ENCODE measurements at places on chromosomes 6 and 20.

GRCh38 chr6:12241493-12242175 is 48.5 kb upstream of the EDN1 start:
- DNase-seq = no peak

GRCh38 chr20:36528875-36529417 is 12.4 kb upstream of the MYL9 start:
- no peak for DNase-seq

- no peak for DNase-seq
Measured at GRCh38 chr6:19719691-19720128, 117.5 kb upstream of the ID4 start.

GRCh38 chr6:23073821-23074220 is 504.5 kb downstream of the HDGFL1 start:
- no peak for DNase-seq

DNA sequence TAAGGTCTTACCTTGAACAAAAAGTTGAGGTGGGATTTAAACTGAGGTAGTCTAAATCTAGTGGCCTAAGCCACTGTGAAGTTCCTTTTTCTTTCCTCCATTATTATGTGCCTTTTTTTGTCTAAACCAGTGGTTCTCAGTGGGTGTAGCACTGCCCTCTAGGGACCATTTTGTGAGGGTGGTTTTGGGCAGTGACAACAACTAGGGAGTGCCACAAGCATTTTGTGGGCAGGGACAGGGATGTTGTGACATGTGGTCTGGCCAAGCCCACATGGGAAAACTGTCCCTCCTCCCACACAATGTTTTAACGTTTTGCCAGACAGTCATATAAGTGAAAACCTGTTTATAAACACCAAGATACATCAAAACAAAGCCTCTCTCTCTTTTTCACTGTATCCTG is 899.4 kb upstream of the FLRT3 start:
- no peak for DNase-seq

DNA sequence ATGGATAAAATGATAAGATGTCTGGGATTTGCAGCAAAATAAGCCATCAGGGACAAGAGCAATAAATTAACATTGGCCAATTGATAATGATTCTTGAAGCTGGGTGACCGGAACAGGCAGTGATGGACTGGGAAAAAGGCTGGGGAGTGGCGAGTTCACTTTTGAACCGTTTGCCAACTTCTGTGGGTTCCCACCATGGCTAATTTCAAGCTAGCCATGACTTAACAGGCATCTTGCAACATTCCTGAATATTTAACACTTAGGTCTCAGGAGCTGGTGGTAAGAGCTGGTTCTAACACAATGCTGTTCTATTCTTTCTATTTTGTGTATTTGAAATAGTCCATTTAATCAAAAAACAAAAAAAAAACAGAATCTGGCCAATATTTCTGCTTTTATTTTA is 37.6 kb upstream of the CD83 start:
- no peak for DNase-seq

- no peak for DNase-seq
Measured at GRCh38 chr20:18676396-18676795, 88.5 kb downstream of the DTD1 start.

DNA sequence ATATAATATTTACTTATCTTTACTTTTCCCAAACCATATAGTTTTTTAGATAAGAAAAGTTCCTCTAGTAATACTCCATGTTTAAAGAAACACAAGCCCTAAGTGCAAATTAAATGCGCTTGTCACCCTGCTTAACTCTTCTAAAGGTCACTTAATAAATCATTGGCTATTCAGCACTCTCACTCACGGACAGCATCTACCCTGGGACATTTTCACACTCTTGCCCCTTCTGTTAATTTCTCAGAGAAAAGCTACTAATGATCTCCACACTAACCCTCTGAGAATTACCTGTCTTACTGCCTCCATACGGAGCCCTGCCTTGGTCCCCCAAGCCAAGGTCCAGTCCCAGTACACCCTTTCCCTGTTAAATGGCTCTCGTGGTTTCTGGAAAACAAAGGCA is 102.2 kb downstream of the NRN1 start:
- DNase-seq = no peak

DNA sequence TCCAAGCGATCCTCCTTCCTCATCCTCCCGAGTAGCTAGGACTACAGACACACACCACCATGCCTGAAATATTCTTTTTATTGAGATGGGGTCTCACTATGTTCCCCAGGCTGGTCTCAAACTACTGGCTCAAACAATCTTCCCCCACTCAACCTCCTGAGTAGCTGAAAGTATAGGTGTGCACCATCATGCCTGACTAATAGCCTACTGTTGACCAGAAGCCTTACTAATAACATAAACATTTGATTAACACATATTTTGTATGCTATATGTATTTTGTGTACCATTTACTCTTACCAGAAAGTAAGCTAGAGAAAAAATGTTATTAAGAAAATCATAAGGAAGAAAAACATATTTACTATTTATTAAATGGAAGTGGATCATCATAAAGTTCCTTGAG is 11.9 kb upstream of the WFDC10A start:
- DNase-seq = no peak

- DNase-seq = no peak
Measured at GRCh38 chr6:135266675-135267074, 85.6 kb downstream of the MYB start.

- no peak for DNase-seq
Measured at GRCh38 chr6:155408231-155408630, 47.4 kb downstream of the NOX3 start.

GRCh38 chr20:57785061-57785460 is 75.2 kb upstream of the PMEPA1 start:
- DNase-seq = no peak

GRCh38 chr6:109325400-109325801 is 56.9 kb downstream of the CD164 start:
- DNase-seq = no peak

DNA sequence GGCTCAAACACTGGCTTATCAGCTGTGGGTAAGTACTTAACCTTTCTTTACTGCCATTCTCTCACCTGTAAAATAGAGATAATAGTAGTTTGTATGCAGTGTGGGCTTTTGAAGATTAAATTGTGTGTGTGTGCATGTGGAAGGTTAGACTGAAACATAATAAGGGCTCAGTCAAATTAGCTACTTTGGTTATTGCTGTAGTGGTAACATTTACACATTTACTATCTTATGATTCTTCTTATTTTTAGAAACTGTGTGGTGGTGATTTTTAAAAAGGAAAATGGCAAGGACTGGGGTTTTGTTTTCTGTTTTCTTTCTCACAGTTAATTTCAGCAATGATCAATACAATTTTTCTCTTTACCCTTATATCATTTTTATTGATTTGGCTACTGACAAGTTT is 206.9 kb downstream of the NKAIN2 start:
- no peak for DNase-seq

DNA sequence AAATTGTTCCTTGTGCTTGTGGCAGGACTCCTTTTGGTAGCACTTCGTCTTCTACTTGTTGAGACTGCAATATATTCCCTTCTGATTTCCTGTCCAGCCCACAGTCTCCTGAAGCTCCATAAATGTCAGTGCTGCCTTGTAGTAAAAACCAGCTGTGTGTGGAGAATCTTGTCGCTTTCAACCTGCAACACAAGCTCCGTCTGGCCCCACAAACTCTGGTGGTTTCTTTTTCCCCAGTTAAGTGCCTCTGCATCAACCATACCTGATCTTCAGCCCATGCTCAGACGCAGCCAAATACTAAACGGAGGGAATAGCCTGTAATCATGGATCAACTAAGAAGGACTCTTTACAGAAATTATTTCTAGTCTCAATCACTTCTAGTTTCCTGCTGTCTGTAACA is 1133.3 kb upstream of the ADGRB3 start:
- no peak for DNase-seq

DNA sequence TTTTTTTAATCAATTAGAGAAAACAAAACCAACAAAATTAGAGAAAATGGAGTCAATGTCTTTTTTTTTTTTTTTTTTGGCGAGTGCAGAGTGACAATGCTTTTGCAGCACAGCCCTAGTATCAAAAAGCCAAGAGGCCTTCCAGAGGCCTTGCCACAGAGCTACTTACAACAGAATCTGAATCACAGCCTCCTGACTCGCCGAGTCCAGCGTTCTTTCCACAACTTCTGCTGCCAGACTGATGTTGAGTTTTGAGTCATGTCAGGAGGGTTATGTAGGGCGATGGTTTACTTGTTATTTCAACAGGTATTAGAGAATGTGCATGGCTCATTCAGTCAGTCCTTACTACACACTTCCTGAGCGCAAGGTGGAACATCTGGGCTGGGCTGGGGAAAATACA is 88.6 kb downstream of the FNDC1 start:
- DNase-seq = no peak

DNA sequence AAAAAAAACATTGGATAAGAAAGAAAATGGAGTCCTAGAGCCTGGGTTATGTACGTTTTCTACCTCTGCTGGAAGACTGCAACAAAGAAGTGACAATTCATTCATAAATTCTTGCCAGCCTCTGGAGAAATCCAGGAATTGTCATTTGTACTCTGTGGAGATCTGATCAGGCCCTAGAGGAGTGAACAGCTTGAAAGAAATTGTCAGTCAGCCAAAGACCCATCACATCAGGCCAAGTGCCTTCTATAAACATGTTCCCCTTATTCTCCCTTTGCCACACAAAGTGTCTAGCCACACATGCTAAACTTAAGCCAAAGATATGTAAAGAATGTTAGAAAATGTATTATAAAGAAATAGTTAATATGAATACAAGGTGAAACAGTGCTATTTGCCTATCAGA is 152.4 kb downstream of the ADAT2 start:
- no peak for DNase-seq

DNA sequence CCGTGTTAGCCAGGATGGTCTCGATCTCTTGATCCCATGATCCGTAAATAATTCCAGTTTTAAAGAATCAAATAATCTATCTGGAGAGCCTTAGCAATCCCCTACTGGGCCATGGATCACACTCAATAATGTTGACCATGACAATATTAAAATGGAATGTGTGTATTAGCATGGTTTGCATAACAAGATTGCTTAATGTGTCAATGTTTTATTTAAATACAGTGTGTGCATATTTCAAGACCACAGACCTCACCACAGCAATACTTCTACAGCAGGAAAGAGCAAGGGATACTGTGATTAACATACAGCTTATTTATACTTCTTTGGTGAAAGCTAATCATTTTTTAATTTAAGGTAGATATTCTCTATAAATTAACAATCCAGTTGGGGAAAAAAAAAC is 470.4 kb downstream of the TFAP2B start:
- no peak for DNase-seq

- no peak for DNase-seq
Measured at GRCh38 chr20:40463171-40463570, 225.9 kb downstream of the MAFB start.

GRCh38 chr20:39112178-39112743 is 150.1 kb downstream of the DHX35 start:
- no peak for DNase-seq

GRCh38 chr20:49368596-49368995 is 90.7 kb upstream of the ZNFX1 start:
- no peak for DNase-seq

DNA sequence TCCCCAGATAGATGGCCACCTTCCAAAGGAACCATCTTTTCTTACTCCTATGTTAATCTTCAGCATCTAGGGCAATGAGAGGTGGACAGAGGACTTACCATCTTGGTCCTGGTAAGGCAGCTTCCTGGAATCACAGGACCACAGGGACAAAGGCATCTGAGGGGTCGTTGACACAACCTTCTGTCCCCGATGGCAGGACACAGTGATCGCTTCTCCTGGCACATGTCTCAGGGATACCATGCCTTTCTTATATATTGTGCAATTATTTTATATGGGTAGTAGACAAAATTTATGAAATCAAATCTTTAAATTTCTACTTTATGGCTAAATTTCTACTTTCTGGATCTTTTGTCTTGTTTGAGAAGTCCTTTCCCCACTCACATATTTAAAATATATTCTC is 20.1 kb downstream of the SERPINB1 start:
- DNase-seq = no peak

- DNase-seq = no peak
Measured at GRCh38 chr6:39347206-39347605, 24.7 kb upstream of the KCNK16 start.

DNA sequence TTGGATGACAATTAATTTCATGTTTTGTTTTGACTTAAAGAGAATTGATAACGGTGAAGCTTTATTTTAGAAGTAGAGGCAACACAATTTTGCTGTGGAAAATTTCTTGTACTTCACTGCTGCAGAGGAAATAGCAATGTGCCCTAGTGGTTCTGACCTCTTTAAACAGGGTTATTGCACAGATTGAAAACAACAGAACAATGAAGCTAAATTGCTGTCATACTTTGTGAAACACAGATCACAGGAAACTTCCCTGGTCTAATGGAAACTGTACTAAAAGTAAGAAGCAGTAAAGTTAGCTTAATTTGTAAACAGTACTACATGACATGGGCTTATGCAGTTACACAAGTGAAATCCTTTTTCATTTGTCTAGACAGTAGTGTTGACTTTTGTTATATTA is 31.3 kb downstream of the OR2A4 start:
- no peak for DNase-seq

GRCh38 chr6:89970609-89971337 is 76.5 kb downstream of the GJA10 start:
- no peak for DNase-seq

DNA sequence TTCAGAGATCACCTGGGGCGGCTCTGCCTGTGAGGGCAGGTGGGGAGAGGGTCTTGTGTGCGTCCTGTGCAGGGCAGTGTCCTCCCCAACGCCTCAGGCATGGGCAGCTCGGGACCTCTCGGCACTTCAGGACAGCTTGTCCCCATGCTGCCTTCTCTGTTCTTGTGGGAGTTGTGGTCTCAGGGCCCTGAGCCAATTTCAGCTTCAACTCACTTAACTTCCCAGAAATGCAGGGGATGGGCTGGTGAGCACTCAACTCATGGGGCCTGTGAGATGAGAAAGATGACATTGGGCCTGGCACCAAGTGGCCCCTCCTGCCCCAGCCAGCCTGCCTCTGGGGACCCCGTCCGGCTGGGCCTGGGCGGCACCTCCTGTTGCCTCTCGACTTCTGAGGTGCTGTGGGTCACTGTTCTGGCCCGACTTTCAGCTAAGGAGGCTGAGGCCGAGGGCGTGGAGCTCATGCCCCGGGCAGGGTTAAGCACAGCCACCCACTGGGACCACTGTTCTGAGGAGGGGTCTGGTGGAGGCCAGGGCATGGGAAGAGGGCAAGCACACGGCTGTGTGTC is 6.7 kb downstream of the RGS19 start:
- DNase-seq = no peak

DNA sequence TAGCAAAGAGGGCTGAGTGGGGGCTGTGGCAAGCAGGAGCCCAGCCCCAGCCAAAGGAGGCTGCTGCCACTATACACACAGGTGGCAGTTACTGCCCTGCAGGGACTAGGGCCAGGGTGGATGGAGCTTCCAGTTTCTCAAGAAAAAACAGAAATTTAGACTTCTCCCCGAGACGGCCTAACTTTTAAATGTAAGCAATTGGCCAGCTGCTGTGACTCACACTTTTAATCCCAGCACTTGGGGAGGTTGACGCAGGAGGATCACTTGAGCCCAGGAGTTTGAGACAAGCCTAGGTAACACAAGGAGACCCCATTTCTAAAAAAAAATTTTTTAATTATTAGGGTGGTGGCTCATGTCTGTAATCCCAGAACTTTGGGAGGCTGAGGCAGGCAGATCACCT is 98.2 kb upstream of the NFATC2 start:
- DNase-seq = no peak
